Retinal pigment epithelial cell (primary cell): ENCODE measurements at places on chromosomes 12 and 14.

DNA sequence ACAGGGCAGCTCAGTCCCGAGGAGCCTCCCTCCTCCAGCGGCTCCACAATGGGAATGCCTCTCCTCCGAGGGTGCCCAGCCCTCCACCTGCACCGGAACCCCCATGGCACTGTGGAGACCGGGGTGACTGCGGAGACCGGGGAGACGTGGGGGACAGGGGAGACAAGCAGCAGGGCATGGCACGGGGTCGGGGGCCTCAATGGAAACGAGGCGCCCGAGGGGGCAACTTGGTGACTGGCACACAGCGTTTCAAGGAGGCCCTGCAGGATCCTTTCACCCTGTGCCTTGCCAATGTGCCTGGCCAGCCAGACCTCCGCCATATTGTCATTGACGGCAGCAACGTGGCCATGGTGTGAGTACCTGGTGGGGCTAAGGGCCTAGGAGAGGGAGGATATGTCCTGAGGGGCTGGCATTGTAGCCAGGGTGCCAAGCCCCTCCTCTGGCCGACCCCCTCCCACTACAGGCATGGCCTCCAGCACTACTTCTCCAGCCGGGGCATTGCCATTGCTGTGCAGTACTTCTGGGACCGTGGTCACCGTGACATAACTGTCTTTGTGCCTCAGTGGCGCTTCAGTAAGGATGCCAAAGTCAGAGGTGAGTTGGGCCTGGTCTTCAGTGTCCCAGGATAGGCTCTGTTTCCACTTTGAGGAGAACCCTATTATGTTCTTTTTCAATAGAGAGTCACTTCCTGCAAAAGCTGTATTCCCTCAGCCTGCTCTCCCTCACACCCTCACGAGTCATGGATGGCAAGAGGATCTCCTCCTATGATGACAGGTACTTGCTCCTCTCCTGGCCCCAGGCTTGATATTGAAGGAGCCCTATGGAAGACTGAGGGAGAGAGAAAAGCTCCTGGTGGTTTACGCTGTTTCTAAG lies 2.7 kb downstream of the KHNYN start:
- no peak for DNase-seq

- DNase-seq: no peak
These were observed 116.4 kb downstream of the SLC2A13 start for GRCh38 chr12:39989501-39989900.

- DNase-seq: no peak
These were observed 485.6 kb downstream of the FLRT2 start for GRCh38 chr14:86015511-86015910.

DNA sequence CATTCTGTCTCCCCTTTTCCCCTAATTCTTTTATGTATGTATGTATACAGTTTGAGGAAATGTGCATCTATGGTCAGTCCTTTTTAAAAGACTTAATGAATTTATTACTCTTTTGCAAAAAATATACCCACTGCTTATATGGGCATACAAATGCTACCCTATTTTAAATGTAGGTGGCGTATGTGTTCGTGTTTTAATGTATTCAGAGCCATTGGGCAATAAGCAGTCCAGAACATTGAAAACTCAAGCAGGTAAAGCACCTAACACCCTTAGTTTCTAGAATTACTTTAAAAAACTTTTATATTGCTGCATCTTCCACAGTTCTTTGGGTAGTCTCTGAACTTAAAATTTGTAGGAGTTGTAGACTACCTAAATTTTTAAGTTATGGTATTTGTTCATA lies 42.6 kb upstream of the A2ML1 start:
- DNase-seq: no peak

GRCh38 chr12:92446083-92446460 lies 256.7 kb upstream of the PLEKHG7 start:
- no peak for DNase-seq

- DNase-seq: no peak
These were observed 63.7 kb upstream of the DNM1L start for GRCh38 chr12:32615441-32615840.

GRCh38 chr12:50053583-50053982 lies 3.8 kb upstream of the ASIC1 start:
- DNase-seq: no peak

DNA sequence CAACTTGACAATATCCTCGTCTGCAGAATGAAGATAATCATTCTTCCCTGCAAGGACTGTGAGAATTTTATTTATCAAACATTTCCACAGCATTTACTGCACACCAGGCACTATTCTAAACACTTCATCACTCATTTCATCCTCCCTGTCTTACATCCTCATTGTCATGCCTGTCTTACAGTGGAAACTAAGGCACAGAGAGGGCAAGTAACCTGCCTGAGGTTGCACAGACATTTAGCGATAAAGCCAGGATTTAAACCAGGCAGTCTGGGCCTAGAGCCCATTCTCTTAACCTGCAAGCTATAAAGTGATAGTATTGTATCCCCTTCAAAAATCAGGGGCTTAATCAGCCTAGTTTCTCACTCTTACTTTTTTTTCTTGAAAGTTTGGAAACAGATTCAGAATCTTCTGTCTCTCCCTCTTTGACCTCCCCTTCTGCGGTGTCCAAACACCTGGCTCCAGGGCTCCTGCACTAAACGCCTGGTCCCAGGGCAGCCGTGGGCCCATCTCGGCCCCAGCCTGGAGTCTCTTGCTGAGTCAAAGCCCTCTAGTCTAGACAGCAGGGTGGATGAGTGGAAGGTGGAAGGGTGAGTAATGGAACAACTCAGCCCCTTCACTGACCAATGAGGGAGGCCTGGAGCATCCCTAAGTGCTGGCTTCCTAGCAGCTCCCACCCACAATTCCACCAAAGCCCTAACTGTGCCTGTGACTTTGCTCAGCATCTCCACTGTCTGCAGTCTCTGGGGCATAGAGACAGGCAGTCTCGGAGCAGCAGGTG lies 12.5 kb downstream of the ISM2 start:
- DNase-seq: no peak

GRCh38 chr14:89724628-89724960 lies 229.9 kb downstream of the EFCAB11 start:
- DNase-seq: no peak

- no peak for DNase-seq
These were observed 14.2 kb upstream of the STYK1 start for GRCh38 chr12:10688042-10688441.

GRCh38 chr12:80064269-80064668 lies 35.1 kb upstream of the OTOGL start:
- no peak for DNase-seq

DNA sequence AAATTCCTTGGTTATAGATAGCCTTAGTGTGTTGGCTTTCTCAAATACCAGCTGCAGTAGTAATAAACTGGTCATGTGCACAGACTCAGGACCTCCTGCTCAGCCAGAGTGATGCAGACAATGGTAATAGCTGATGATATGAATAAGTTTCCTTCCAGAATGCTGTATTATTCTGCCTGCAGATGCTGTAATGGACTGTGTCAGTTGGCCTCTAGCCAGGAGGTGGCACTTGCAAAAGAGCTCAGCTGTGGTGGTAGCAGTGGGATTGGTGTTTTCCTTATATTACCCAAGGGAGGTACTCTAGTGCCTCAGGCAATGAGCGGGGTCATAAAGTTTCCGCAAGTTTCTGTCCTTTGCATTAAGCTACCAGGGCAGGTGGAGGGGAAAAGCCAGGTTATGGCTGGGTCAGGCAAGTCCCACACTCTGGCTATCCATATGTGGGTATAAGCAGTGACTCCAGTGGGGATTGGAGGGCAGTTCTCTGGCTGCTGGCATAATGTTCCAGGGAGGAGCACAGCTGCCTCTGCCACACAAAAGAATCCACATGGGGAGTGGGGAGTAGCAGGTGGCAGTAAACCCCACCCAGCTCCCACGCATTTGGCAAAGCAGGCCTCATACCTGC lies 14.0 kb upstream of the MUCL1 start:
- DNase-seq: no peak

DNA sequence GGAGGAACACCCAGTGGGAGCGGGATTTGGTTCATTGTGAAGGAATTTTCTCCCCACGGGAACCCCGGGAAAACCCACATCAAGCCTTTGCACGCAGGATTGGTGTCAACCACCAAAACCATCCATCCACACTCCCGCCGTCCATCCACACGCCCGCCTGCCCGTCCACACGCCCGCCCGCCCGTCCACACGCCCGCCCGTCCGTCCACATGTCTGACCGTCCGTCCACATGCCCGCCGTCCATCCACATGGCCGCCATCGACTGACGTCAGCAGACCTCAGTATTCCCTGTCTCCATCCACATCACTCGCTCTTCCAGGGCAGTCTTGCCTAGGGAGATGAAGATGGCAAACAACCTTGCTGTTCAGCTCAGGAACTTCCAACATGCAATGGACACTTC lies 6.7 kb upstream of the GPR132 start:
- DNase-seq: no peak

GRCh38 chr12:93894391-93895088 lies 217.4 kb downstream of the CRADD start:
- no peak for DNase-seq

DNA sequence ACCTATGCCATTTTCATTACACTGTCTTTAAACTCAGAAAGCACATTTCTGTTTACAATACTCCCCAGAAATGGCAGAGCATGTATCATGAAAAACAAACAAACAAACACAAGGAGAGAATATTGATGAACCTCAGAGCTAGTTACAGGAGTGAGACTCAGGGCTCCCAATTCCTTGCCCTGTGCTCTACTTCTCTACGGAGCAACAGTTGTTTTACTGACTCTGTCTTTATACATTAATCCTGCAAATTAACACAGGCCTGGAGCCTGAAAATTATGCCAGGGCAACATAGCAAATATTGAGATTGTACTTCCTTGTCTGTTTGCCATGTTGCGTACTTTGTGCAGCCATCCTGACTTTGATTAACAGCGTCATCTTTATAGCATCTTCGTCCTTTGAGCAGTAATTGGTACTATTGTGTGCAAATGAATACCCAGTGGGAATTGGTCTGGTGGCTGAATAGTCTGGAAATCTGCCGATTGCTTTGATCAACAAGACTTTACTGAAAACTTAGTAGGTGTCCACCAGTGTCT lies 15.2 kb upstream of the AKAP6 start:
- DNase-seq: no peak
